ENCODE measurements at places on chromosomes 13 and 19.

DNA sequence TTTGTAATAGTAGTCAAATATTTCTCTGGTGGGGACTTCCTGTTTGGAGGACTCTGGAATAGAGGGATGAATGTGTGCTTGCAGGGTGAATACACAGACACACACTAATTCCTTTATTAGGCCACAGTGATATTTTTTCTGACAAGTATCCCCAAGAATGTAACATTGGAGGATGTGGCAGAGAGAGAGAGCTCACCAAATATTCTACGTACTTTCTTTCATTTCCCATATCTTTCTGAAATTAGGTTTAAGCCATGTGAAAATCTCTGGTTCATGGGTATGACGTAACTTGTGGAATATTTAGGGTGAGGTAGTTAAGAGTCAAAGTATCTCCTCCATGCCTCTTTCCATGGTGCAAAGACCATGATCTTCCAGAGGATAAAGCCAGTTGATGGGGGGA, 463.4 kb downstream of the DIAPH3 start:
- DNase-seq: no peak

- DNase-seq: no peak
Observed at GRCh38 chr13:64289702-64290101, 2874.1 kb upstream of the PCDH20 start.

- DNase-seq: no peak
Observed at GRCh38 chr13:50668049-50668448, 175.4 kb downstream of the DLEU7 start.

DNA sequence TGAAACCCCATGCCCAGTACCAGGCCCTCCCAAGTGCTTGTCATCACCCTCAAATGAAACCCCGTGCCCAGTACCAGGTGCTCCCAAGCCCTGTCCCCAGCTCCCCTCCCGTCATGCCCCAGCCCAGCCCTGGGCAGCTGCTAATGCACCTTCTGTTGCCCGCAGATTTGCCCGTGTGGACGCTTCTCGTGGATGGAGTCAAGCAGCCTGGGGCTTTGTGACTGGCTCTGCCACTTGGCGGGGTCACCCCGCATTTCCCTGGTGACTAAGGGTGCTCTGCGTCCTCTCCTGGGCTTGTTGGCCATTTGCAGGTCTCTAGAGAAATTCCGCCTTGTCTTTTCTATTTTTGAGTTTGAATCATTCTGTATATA, 82.7 kb downstream of the ATP11A start:
- no peak for DNase-seq

- no peak for DNase-seq
Observed at GRCh38 chr13:111518161-111518792, 197.8 kb downstream of the TEX29 start.

GRCh38 chr19:42052241-42052863, 17.7 kb downstream of the GRIK5 start:
- DNase-seq: no peak
